CD14-positive monocyte (primary cell): ENCODE measurements at places on chromosomes 11 and 22.

DNA sequence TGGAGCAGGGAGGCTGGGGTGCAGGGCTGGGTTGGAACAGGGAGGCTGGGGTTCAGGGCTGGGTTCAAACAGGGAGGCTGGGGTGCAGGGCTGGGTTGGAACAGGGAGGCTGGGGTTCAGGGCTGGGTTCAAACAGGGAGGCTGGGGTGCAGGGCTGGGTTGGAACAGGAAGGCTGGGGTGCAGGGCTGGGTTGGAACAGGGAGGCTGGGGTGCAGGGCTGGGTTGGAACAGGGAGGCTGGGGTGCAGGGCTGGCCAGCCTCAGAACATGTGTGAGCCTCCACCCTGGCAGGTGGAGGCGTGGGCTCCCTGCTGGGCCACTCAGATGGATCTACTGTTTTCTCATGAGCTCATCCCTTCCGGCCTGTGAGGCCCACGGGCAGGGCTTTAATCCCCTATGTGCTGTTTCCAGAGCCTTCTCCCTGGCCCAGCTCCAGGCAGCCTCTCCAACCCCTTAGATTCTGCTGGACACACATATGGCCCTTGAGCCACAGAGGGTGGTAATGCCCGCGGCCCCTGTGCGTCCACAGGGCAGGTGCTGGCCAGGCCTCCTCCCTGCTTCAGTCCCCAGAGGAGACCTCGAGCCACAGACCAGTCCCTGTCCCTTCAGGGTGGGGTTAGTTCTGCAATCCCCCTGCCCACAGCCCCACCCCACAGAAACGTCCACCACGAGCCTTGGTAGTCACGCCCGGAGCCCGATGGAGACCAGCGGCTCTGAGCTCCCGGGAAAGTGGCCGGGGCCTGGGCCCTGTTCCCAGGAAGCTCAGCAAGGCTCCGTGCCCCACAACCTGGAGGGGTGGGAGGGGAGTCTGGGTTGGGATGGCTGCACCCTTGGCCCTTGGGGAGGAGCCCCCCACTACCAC is 197.9 kb downstream of the BRD1 start:
- H3K4me1 ChIP-seq = no peaks in the 10 kb centered on the region
- no peak overlapping the region for H3K27ac ChIP-seq
- no peak for DNase-seq
- H3K36me3 ChIP-seq = no peaks in the 10 kb centered on the region
- H3K27me3 ChIP-seq = no peaks in the 10 kb centered on the region
- no peak overlapping the region for H3K4me3 ChIP-seq

GRCh38 chr11:18063862-18064434 is 17.9 kb upstream of the TPH1 start:
- H3K27ac ChIP-seq = no peak overlapping the region
- H3K36me3 ChIP-seq = no peaks in the 10 kb centered on the region
- DNase-seq = no peak
- H3K4me3 ChIP-seq = no peak overlapping the region
- no peaks in the 10 kb centered on the region for H3K4me1 ChIP-seq

GRCh38 chr11:14567064-14567651 is 47.0 kb upstream of the PSMA1 start:
- no peaks in the 10 kb centered on the region for H3K4me1 ChIP-seq
- H3K36me3 ChIP-seq = no peaks in the 10 kb centered on the region
- no peak overlapping the region for H3K4me3 ChIP-seq
- DNase-seq = no peak
- no peaks in the 10 kb centered on the region for H3K27me3 ChIP-seq

- DNase-seq = no peak
- H3K4me3 ChIP-seq = no peak overlapping the region
- peaks cover 85% of the 10 kb centered on the region for H3K36me3 ChIP-seq
- H3K4me1 ChIP-seq = peaks cover 24% of the 10 kb centered on the region
These were observed 19.7 kb downstream of the SLC37A2 start for GRCh38 chr11:125082611-125083311.

DNA sequence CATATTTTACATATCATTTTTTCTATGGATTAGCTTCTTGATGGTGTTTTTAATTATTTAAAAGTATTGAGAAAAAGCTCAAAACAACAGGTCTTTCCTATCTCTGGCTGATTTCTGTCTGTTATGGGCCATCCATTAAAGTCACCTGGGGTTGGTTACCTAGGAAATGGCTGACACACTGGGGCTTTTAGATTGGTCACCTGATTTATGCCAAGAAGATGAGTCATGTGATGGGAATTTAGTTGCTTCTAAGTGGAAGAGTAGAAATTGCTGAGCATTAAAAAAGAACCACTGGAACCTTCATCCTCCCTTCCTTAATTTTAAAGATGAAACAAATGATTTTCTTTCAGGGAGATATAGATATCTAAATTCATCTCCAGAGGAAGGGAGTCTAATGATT is 48.8 kb upstream of the LARGE1 start:
- DNase-seq = no peak
- no peaks in the 10 kb centered on the region for H3K27me3 ChIP-seq
- no peaks in the 10 kb centered on the region for H3K36me3 ChIP-seq

GRCh38 chr11:12865863-12866595 is 143.1 kb upstream of the RASSF10 start:
- H3K4me3 ChIP-seq = no peak overlapping the region
- no peaks in the 10 kb centered on the region for H3K4me1 ChIP-seq
- no peak for DNase-seq
- peaks cover 16% of the 10 kb centered on the region for H3K27me3 ChIP-seq
- no peak overlapping the region for H3K27ac ChIP-seq

GRCh38 chr22:28297504-28297903 is 378.4 kb upstream of the PITPNB start:
- no peaks in the 10 kb centered on the region for H3K36me3 ChIP-seq
- DNase-seq = peak; percentile 1
- H3K4me3 ChIP-seq = no peak overlapping the region
- no peaks in the 10 kb centered on the region for H3K4me1 ChIP-seq
- H3K27ac ChIP-seq = no peak overlapping the region

DNA sequence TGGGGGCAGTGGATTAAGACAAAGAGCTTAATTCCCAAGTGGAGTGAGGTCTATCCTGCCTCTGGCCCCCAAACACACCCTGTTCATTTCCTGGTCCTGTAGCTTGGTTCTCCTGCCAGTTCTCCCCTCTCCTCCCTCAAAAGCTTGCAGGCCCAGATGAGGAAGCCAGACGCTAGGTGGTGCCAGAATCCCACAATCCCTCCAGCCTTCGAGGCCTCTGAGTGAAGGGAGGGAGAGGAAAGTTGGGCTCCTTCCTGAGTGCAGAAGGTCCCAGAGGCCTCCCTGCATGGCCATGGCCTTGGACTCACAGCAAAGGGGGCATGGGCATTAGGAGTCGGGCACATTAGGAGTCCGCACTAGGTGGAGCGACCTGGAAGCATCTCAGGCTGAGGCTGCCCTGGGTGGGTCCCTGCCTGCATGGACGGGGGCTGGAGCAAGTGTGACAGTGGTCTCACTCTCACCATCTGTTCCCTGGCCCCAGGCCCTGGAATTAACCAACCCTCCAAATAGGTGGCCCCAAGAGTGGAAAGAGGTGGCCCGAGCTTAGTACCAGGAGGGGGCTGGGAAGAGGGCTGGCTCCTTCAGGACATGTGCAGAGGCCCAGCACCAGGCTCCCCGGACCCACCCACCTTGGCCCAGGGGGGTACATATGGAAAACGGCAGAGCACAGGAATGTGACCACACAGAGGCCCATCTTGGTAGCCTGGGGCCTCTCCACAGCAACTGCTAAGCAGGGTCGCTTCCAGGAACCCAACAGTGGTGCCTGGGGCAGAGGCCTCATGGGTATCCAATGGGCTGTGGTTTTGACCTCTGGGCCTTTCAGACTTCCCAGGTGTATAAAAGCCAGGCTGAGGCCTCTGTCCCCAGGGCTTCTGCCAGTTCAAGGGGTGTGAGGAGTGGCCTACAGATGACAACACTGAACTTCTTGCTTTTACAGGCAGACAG is 5.2 kb downstream of the FXYD2 start:
- DNase-seq = peak; percentile 61
- no peaks in the 10 kb centered on the region for H3K27me3 ChIP-seq
- no peak overlapping the region for H3K27ac ChIP-seq

GRCh38 chr11:131561501-131561900 is 191.1 kb downstream of the NTM start:
- H3K4me1 ChIP-seq = no peaks in the 10 kb centered on the region
- no peak for DNase-seq
- no peaks in the 10 kb centered on the region for H3K27me3 ChIP-seq
- no peak overlapping the region for H3K27ac ChIP-seq

- H3K4me1 ChIP-seq = no peaks in the 10 kb centered on the region
- DNase-seq = no peak
- no peak overlapping the region for H3K27ac ChIP-seq
- H3K27me3 ChIP-seq = peaks cover 3% of the 10 kb centered on the region
- H3K36me3 ChIP-seq = no peaks in the 10 kb centered on the region
- H3K4me3 ChIP-seq = no peak overlapping the region
These were observed 5.8 kb upstream of the JAM3 start for GRCh38 chr11:134063124-134063495.

DNA sequence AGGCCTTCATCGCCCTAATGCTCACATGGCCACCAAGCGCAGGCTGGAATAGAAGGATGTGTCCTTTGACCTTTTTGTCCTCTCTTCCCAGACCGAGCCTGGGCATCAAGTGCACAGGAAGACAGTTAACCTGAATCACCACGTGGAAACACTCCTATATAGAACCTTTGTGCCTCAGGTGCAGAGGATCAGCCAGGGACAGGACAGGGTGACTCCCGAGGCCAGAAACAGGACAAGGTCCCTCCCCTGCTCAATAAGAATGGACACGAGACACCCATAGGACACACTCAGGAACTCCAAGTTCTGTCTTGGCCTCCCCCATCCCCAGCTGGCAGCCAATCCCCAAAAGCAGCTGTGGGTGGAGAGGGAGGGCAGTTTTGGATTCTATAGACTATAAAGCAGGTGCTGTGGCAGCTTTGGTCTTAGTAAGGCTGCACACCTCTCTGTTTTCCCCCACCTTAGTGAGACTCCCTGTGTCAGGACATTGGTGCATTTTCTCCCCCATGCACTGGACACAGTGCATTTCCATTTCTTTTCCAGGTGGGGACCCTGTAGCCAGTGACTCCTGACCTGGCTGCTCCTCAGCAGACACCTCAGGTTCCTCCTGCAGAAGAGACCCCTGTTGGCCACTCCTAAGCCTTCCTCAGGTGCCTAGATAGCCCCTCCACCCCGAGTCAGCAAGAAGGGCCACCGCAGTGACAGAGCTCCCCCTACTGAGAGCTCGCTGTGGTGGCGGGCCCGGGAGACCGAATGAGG is 43.6 kb upstream of the POU2AF1 start:
- H3K4me3 ChIP-seq = no peak overlapping the region
- H3K36me3 ChIP-seq = no peaks in the 10 kb centered on the region

GRCh38 chr22:35126993-35127392 is 61.0 kb downstream of the ISX start:
- no peaks in the 10 kb centered on the region for H3K27me3 ChIP-seq
- H3K36me3 ChIP-seq = no peaks in the 10 kb centered on the region
- no peaks in the 10 kb centered on the region for H3K4me1 ChIP-seq
- no peak overlapping the region for H3K4me3 ChIP-seq

DNA sequence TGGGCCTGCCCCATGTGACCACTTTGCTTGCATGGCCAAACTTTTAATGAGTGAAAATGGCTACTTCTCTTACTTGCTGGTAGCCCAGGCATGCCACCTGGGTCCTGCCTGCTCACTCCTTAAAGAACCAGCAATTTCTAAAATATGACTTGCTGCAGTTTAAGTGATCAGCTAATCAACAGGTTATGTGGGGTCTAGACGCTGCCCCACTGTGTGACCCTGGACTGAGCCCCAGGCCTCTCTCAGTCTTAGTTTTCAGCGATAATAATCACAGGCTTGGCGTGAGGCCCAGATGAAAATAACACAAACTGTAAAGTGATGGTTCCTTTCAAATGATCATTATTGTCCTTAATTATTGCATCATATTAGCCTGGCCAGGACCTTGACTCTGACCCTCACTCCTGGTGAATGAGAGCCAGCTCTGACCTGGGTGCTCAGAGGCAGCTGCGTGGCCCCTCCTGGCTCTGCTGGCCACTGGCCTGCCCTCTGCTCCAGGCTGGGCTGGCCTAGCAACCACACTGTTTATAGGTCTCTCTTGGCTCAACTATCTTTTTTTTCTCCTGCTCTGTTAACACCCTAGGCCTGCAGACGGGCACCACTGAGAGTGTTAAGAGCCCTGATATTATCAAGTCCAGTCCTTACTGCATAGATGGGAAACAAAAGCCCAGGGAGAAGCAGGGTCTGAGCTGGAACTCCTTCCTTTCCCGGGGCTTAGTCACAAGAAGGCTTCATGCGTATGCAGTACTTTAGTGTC is 89.7 kb downstream of the RRM1 start:
- H3K27me3 ChIP-seq = no peaks in the 10 kb centered on the region
- peaks cover 6% of the 10 kb centered on the region for H3K4me1 ChIP-seq
- no peak for DNase-seq
- H3K27ac ChIP-seq = no peak overlapping the region
- no peaks in the 10 kb centered on the region for H3K36me3 ChIP-seq

- no peaks in the 10 kb centered on the region for H3K27me3 ChIP-seq
- no peak for DNase-seq
- no peak overlapping the region for H3K27ac ChIP-seq
- no peaks in the 10 kb centered on the region for H3K36me3 ChIP-seq
- H3K4me1 ChIP-seq = no peaks in the 10 kb centered on the region
- no peak overlapping the region for H3K4me3 ChIP-seq
These were observed 330.4 kb downstream of the BRD1 start for GRCh38 chr22:49497266-49497665.

GRCh38 chr11:105244160-105244825 is 104.7 kb upstream of the CARD18 start:
- peaks cover 11% of the 10 kb centered on the region for H3K4me1 ChIP-seq
- no peaks in the 10 kb centered on the region for H3K27me3 ChIP-seq
- no peak overlapping the region for H3K27ac ChIP-seq

GRCh38 chr11:22479971-22480720 is 142.0 kb downstream of the SLC17A6 start:
- H3K4me1 ChIP-seq = no peaks in the 10 kb centered on the region
- no peak overlapping the region for H3K4me3 ChIP-seq
- no peaks in the 10 kb centered on the region for H3K36me3 ChIP-seq
